ENCODE measurements at places on chromosomes 11 and 22.

- DNase-seq, result no peak
These were observed 988 bp downstream of the RPS3 start for GRCh38 chr11:75400146-75400865.

DNA sequence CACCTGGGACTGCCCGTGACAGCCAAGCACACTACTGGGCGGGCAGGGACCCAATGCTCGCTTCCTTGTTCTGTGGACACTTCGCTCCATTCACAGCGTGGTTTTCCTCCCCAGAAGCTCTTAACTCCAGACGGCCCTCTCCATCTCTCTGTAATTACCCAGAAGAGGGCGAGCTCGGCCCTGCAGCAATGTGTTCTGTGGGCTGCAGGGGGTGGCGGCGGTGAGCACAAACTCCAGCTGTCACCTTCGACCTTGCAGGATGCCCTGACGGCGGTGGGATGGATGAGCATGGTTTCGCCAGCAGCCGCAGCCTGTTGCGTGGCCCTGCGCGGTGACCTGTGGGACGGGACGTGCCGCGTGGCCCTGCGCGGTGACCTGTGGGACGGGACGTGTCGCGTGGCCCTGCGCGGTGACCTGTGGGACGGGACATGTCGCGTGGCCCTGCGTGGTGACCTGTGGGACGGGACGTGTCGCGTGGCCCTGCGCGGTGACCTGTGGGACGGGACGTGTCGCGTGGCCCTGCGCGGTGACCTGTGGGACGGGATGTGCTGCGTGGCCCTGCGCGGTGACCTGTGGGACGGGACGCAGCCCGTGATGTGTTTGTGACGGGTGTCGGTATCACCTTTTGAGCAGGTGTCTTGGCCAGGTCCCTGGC is 1204.7 kb downstream of the BRD1 start:
- no peak for DNase-seq

GRCh38 chr22:17888855-17889254 is 114.6 kb upstream of the BID start:
- no peak for DNase-seq

DNA sequence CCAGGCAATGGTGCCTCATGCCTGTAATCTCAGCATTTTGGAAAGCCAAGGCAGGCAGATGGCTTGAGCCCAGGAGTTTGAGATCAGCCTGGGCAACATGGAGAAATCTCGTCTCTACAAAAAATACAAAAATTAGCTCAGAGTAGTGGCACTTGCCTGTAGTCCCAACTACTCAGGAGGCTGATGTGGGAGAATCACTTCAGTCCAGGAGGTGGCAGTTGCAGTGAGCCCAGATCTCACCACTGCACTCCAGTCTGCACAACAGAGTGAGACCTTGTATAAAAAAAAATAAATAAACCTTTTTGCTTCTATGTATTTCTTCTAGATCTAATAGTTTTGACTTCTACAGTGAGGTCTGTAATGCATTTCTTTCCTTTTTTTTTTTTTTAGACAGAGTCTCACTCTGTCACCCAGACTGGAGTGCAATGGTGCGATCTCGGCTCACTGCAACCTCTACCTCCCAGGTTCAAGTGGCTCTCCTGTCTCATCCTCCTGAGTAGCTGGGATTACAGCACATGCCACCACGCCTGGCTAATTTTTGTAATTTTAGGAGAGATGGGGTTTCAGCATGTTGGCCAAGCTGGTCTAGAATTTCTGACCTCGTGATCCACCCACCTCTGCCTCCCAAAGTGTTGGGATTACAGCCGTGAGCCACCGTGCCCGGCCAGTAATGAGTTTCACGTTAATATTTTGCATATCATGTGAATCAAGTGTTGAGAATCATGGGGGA is 18.1 kb upstream of the RDX start:
- no peak for DNase-seq

DNA sequence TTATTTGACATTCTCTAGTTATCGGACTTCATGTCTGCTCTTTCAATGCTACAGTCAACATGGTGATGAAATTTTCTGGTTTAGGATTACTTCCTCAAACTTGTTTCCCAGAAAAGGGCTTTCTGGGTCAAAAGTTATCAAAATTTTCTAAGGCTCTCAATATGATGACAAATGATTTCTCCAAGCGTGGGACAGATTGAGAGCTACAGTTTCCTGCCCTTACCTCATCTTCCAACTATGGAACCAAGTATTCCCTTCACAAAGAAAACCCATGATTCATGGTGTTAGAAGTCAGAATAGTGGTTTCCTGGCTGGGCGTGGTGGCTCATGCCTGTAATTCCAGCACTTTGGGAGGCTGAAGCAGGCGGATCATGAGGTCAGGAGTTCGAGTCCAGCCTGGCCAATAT is 17.8 kb downstream of the MYO18B start:
- peak; percentile 95 for DNase-seq

GRCh38 chr11:106426696-106427095 is 349.2 kb downstream of the AASDHPPT start:
- no peak for DNase-seq

GRCh38 chr11:94194712-94195111 is 66.1 kb downstream of the PANX1 start:
- DNase-seq, result no peak

DNA sequence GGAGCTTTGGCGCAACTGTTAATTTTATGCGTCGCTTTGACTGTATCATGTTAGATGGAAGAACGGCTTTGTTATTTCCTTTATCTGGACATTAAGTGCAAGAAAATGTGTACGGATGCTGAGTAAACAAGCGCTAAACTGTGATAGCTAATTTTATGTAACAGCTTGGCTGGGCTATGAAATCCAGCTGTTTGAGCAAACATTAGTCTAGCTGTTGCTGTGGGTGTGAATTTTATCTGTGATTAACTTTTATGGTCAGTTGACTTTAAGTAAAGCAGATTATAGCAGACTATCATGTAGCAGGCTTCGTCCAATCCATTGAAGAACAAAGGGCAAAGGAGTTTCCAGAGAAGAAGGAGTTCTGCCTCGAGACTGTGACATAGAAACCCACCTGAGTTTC is 14.0 kb downstream of the OR8A1 start:
- no peak for DNase-seq

- no peak for DNase-seq
These were observed 2.4 kb upstream of the MUC6 start for GRCh38 chr11:1038921-1039320.

DNA sequence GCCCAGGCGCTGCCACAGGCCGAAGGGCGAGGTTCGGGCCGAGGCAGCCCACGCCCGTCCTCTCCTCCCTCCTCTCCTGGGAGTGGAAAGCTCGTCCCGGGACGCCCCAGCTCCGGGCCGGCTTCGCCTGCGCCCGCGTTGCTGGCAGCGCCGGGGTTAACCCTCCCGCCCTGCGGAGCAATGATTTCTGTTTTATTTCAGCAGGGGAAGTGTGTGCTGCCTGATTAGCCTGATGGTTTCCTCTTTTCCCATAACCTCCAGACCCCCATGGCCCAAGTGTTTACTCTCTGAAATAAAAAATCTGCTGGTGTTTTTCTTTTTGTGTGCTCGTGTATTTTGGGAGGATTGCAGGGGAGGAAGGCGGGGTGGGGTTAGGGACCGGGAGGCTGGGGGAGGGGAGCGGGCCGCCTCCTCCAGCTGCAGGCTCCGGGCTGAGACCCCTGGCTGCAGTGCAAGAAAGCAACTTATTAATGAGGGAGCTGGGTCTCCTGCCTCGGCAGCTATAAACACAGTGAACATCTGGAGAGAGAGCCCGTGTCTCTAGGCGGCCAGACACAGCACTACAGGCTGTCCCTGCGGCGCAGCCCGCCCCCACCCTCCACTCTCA is 38.6 kb downstream of the ETS1 start:
- DNase-seq, result no peak

DNA sequence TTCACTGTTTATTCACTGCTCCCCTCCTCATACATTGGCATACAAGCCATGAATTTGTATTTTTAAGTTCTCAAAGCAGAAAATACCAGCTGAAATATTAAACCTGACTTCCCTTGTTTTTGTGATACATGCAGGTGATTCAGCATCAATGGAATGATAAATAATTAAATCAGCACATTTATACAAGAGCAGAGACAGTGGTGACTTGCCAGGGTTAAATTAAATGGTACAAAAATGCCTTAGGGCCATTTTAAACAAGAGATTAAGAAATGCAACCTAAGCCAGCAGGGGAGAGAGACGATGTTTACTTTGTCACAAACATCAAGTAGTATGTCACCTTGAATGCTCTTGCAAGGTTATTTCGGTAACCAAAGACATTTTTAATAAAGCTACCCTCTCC is 95.9 kb upstream of the DDI1 start:
- DNase-seq, result no peak

DNA sequence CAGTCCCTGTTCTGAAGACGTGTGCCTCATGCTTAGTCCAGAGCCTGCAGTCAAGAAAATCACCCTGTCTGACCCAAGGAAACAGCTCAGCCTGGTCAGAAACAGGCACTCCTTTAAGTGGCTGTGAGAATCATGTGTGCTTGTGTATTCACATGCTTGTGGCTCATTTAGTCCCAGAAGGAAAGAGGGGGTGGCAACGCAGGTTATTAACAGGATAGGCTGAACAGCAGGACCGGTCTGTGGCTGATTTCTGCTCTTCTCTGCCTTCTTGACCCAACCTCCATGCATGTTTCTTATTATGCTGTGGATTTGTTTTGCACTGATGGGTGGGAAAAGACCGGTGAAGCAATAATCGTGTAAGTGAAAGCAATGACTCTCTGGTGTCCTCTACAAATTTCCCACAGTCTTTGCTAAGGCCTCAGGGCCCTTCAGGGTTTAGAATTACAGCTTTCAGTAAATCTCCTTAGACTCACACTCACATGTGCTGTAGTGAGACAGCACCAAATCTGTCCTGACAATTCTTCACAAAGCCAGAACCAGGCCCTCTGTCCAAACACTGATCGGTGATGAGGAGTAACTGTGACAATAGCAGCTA is 288.1 kb downstream of the ETS1 start:
- DNase-seq, result no peak

GRCh38 chr11:6733326-6734275 is 38.2 kb downstream of the OR2AG2 start:
- no peak for DNase-seq

- DNase-seq, result no peak
These were observed 953.2 kb downstream of the OPCML start for GRCh38 chr11:132579136-132579535.

- no peak for DNase-seq
These were observed 161.6 kb downstream of the CEP164 start for GRCh38 chr11:117488996-117489952.

DNA sequence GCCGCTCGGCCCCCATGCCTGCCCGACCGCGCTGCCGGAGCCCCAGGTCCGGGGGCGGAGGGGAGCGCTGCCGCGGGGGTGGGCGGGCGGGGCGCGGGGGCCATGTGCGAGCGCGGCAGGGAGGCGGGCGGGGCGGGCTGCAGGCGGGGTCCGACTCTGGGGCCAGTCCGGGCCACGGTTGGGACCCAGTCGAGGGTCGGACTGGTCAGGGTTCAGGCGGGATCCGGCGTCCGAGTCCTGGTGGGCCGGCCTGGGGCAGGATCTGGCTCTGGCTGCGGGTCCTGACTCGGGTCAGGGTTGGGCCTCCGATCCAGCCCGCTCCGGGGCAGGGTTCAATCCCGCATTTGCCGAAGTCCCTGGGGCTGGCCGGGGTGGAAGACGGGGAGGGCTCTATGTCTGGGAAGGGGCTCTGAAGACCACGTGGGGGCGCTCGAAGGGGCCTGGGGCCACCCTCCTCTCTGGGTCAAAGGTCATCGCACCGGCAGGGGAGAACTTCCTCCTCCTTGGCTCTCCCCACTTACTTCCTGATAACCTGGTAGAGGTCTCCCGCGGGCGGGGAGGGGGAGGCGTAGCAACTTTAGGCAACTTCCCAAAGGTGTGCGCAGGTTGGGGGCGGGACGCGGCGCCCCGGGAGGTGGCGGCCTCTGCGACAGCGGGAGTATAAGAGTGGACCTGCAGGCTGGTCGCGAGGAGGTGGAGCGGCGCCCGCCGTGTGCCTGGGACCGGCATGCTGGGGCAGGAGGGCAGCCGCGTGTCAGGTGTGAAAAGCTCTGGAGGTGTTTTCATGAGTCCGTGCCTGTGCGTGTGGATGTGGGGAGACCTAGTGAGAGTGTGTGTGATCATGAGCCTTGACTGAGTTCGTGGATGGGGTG is 603 bp downstream of the ESRRA start:
- DNase-seq, result no peak

- no peak for DNase-seq
These were observed 56.1 kb upstream of the CRTAM start for GRCh38 chr11:122782222-122782621.

DNA sequence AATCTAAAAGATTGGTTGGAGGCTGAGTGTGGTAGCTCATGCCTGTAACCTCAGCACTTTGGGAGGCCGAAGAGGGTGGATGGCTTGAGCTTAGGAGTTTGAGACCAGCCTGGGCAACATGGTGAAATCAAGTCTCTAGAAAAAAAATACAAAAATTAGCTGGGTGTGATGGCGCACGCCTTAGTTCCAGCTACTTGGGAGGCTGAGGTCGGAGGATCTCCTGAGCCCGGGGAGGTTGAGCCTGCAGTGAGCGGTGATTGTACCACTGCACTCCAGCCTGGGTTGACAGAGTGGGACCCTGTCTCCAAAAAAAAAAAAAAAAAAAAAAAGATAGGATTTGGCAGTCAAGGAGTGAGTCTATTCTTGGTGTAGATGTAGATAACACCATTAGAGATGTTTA is 10.6 kb downstream of the FOLR1 start:
- no peak for DNase-seq

GRCh38 chr22:20076627-20077172 is 3.3 kb upstream of the DGCR8 start:
- DNase-seq, result no peak

GRCh38 chr11:14764179-14764578 is 120.6 kb downstream of the PDE3B start:
- no peak for DNase-seq

DNA sequence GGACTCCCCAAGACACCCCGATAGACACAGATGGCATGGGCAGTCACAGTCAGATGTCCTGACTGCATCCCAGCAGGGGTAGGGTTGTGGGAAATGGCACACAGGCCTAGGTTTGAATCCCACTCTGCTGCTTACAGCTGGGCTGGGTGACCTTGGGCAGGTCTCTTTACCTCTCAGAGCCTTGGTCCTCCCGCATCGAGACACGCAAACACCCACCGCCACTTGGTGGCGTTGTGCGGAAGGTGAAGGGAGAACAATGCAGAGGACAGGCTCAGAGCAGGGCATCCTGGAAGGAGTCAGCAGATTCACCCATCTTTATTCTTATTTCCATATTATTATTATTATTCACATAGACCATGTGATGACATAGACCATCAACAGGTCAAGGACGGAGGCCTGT is 140.5 kb downstream of the MIAT start:
- DNase-seq, result no peak
